ENCODE measurements at places on chromosomes 11 and 22.

DNA sequence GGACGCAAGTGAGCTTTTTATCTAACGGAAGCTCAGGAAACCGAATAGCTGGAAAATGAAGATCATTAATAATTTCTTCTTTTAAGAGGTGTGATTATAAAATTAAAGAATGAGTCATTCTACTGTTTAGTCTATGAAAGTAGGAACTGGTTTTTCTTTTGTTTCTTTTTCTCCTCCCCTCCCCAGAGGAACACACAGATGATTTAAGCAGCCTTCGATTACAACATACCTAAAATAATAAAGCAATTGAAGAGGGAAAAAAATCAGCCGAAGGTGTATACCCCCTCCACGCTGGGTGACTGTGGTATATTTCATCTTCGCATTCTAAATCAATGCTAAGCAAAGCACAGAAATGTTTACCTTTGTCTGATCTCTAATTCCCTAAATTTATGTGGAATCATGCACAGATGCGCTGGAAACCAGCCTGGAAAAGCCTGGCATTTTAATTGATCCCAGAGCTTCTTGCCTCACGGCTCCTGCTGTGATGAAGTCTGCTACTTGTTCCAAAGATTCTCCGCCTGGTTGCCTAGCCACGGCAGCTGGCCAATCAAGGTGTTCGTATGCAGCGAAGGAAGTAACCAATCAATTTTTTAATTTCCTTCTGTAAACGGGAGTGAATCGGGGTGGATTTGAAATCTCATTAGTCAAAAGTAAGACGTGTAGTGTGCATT, 133.9 kb downstream of the FANCF start:
- DNase-seq = peak; percentile 43

DNA sequence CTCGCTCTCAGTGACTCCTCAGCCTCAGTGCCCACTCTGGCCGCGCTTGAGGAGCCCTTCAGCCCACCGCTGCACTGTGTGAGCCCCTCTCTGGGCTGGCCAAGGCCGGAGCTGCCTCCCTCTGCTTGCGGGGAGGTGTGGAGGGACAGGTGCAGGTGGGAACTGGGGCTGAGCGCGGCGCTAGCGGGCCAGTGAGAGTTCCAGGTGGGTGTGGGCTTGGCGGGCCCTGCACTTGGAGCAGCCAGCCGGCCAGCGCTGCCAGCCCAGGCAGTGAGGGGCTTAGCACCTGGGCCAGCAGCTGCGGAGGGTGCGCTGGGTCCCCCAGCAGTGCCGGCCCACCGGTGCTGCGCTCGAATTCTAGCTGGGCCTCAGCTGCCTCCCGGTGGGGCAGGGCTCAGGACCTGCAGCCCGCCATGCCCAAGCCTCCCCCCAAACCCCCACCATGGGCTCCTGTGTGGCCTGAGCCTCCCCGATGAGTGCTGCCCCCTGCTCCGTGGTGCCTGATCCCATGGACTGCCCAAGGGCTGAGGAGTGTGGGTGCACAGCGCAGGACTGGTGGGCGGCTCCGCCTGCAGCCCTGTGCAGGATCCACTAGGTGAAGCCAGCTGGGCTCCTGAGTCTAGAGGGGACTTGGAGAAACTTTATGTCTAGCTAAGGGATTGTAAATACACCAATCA, 64.2 kb upstream of the NARS2 start:
- no peak for DNase-seq

GRCh38 chr11:38208951-38209350, 1610.9 kb upstream of the RAG2 start:
- DNase-seq = no peak

DNA sequence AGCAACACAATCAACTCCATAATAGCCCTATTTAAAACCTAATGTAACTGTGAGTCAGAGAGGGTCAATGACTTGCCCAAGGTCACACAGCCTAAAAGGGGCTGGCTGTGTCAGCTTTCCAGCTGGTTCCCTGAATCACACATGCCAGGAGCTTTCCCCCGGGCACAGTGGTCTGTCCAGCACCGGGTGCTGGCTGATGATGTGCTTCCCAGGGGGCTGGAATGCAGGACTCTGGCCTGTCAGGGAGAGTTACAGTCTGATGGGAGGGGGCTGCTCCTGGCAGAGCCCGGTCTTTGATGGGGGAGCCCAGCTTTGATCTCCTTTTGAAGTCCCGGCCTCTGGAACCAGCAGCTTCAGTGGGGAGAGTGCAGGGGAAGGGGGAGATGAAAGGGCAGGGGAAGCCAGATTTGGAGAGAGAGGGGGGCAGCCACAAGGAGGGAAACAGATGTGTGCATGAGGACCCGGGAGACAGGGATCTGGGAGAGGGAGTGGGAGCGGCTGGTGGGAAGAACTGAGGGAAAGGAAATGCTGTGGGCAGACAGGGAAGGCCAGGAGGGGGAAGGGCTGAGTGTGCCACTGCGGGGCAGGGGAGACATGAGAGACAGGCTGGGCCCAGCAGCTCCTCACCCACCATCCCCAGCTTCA, 102.7 kb downstream of the NECTIN1 start:
- DNase-seq = no peak

DNA sequence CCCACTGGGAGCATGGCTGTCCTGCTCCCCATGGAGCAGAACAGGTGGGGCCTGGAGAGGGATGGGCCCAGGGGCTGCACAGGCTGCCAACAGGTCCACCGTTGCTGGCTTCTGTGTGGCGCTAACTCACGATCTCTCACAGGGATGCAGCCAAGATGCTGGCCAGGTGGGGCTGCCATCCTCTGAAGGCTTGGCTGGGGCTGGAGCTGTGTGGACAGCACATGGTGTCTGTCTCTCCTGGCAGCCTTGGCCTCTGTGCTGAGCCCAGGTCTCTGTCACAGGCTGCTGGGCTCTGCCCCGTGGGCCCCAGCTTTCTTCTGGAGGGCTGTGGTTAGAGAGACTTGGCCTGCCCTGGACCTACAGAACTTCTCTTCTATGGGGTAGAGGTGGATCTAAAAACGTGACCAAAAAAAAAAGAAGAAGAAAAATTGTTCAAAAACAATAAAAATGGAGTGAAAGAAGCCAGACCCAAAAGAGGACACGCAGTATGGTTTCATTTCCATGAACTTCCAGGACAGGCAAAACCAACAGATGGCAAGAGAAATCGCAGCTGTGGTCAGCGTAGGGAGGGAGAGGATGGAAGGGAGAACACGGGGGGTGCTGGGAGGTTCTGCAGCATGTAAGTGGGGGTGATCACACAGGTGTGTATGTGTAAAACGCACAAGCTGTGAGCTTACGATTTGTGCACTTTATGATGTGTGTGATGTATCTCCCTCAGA, 12.2 kb downstream of the PARVG start:
- DNase-seq = no peak

GRCh38 chr11:67237574-67237973, 28.7 kb upstream of the GRK2 start:
- no peak for DNase-seq

GRCh38 chr22:50481045-50481439, 301 bp upstream of the ADM2 start:
- no peak for DNase-seq

- DNase-seq = peak; percentile 27
These were observed 15.2 kb downstream of the ELMOD1 start for GRCh38 chr11:107606141-107606540.

GRCh38 chr11:69566001-69566400, 75.0 kb upstream of the CCND1 start:
- no peak for DNase-seq

- DNase-seq = no peak
These were observed 31.6 kb upstream of the KCNQ1OT1 start for GRCh38 chr11:2731130-2732125.

DNA sequence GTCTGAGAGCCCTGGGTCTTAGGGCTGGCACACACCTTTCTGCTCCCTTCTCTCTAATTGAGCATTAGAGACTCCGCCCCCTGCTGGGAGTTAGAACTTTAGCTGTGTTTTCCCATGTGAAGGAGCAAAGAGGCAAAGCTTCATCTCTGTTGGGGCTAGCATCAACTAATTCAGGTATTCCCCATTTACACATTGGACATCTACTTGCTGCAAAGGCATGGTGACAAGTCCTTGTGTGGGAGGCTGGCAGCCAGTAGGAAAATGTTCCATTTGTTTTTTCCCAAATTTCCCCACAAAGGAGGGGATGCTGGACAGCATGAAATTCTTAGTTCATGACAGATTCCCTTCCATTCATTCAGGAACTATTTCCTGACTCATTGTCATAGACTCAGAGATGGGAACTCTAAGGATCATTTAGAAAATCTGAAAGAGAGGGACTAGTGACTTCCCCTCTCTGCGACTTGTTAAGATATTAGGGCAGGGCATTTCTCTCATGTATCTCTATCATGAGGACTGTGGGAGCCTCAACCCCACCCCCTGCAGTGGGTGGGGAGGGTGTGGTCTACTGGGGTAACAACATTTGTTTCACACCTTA, 3.6 kb downstream of the CD44 start:
- DNase-seq = no peak

GRCh38 chr11:29334776-29335130, 682.1 kb downstream of the KCNA4 start:
- no peak for DNase-seq

- peak; percentile 50 for DNase-seq
These were observed 20.3 kb upstream of the MALAT1 start for GRCh38 chr11:65478388-65479183.

- no peak for DNase-seq
These were observed 22.3 kb upstream of the GPR83 start for GRCh38 chr11:94423507-94423906.

DNA sequence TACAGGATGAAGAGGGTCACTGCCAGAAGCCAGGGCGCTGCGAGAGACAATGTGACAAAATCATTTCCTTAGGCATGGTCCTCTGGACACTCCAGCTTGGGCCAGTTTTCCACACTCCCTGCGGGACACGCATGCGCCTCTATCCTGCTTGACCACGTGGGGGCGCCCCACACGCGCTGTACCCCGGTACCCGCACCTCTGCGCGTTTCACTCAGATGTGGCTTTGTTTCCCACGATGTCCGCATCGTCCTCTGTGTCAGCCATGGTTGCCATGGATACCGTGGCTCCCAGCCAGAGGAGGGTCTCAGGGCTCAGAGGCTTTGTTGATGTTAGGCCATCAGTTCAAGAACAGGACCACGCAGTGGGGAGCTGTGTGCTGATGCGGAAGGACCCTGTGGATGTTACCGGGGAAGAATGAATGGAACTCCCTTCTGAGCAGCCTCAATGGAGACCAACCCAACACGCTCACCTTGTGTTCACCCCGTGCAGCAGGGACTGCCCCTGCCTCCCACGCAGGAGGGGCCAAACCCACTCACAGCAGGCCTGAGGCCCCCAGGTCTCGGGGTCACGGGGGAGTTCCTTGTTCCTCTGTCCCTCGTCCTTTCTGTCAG, 101.1 kb upstream of the SLC22A12 start:
- peak; percentile 71 for DNase-seq

DNA sequence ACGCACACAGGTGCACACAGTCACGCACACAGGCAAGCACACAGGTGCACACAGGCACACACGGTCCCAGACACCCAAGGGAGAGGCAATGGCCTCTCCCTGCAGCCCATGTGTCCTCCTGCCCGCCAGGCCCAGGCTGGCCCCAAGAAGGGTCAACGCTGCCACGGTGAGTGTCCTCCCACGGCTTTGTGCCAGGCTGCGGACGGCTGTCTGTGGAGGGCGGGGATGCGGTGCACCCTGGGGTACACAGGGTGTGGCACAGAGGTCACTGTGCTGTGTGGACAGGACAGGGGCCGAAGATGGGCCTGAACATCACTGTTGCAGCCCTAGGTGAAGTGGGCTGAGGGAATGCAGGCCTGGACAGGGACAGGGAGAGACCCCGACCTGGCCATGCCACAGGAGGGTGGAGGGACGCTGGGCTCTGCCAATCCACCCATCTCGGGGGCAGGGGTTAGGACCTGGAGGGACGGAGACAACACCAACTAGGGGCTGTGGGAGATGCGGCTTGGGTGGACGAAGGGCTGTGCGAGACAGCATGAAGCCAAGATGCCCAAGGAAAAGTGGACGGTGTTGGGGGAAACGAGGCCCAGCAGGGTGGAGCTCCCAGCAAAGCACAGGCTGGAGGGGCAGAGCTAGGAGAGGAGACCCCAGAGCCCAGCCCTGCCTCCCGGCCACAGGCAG, 523.8 kb downstream of the BRD1 start:
- no peak for DNase-seq

Data from Ammon's horn (tissue), 1 donor.